ENCODE measurements at places on chromosomes 12 and 14.
A peak's percentile ranks its signal among the peaks of the same experiment; 100 is the strongest.

GRCh38 chr12:110249716-110250225 is 31.3 kb upstream of the ATP2A2 start:
- no peak for DNase-seq

DNA sequence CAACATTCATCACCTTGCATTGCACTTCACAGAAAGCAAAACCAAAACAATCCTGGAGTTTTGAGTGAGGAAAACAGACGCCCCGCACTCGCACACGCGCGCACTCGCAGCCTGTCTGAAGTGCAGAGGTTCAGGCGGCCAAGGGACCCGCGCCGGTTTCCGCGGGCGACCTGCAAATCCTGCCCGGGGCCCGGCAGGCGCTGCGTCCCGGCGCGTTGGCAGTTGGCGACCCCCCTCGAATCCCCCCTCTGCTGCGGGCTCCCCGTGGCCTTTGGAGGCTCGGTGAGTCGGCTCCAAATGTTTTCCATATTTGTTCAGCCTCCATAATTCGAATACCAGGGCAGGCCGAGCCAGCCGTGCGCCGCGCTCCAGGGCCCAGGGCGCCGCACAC is at the start of gene SSPN:
Gene SSPN, plus strand, starts transcription at position 324 of the 391 bp plus-strand sequence. CDS start 100 bp downstream, outside the sequence.
- peak; percentile 41 for DNase-seq

GRCh38 chr12:111758120-111758561 is 8.6 kb upstream of the ALDH2 start:
- no peak for DNase-seq

- no peak for DNase-seq
Measured at GRCh38 chr12:130827432-130827831, 11.6 kb downstream of the STX2 start.

- no peak for DNase-seq
Measured at GRCh38 chr12:29611906-29612305, 114.4 kb upstream of the OVCH1 start.

Data from HTR-8/SVneo (cell line).